WTC11 (cell line): ENCODE measurements at places on chromosomes 6 and 20. TPM values are rescaled to one million over a fixed set of nuclear protein-coding genes. Genes with fewer than 3 reads are reported as not detected.

ENPP1 gene
- 29.7 to 34.9 TPM (median 30.8 TPM) in 3 replicates for total RNA-seq

CST1 gene
- 4.5 to 6.2 TPM (median 5.8 TPM) in 3 replicates for total RNA-seq

AURKA gene
- total RNA-seq: 89.1 to 103 TPM (median 89.9 TPM) in 3 replicates

SLC35B2 gene
- 28.9 to 36.7 TPM (median 30.8 TPM) in 3 replicates for total RNA-seq

HSPA1L gene
- total RNA-seq: 1.2 to 2.1 TPM (median 1.9 TPM) in 3 replicates

SOBP gene
- 6.6 to 10.1 TPM (median 7.6 TPM) in 3 replicates for total RNA-seq

PHACTR3 gene
- total RNA-seq: 0.23 to 0.30 TPM (median 0.28 TPM) in 3 replicates

ARFGEF3 gene
- 20.0 to 20.5 TPM (median 20.1 TPM) in 3 replicates for total RNA-seq

TNFRSF6B gene
- total RNA-seq: not detected in 3 replicates

GPR6 gene
- 0.22 TPM in 1 of 3 replicates, not detected in the others for total RNA-seq

COL12A1 gene
- total RNA-seq: 1.1 to 1.4 TPM (median 1.2 TPM) in 3 replicates

POU5F1 gene
- total RNA-seq: 2,735 to 3,160 TPM (median 3,135 TPM) in 3 replicates

- DNase-seq: no peak
- no peak overlapping the region for H3K4me3 ChIP-seq
- H3K36me3 ChIP-seq: peaks cover 38% of the 10 kb centered on the region
- H3K27me3 ChIP-seq: no peaks in the 10 kb centered on the region
- H3K4me1 ChIP-seq: peaks cover 17% of the 10 kb centered on the region
Observed at GRCh38 chr6:166052837-166053236, 114.8 kb downstream of the TBXT start.

DNA sequence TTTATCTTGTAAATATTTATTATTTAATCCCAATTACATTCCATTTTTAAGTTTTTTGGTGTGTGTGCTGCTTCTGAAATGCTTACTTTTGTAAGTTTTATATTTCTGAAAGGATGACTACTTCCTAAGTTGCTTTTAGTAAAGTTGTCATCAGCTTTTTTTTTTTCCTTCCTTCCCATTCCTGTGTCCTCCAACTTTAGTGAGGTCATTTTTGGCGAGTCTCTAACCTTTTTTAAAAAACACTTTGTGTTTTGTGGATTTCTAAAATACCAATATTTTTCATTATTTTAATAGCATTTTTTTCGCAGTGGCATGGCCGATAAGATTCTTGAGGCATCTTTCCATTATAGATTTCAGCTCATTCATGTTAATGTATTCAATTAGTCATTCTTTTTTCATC, 30.9 kb downstream of the FIG4 start:
- peaks cover 7% of the 10 kb centered on the region for H3K4me1 ChIP-seq
- no peak overlapping the region for H3K27ac ChIP-seq
- no peak for DNase-seq
- H3K36me3 ChIP-seq: peaks cover 22% of the 10 kb centered on the region

GRCh38 chr6:149347067-149347466, 29.6 kb downstream of the TAB2 start:
- H3K27me3 ChIP-seq: no peaks in the 10 kb centered on the region
- H3K4me3 ChIP-seq: no peak overlapping the region
- DNase-seq: no peak
- no peak overlapping the region for H3K27ac ChIP-seq
- no peaks in the 10 kb centered on the region for H3K36me3 ChIP-seq

DNA sequence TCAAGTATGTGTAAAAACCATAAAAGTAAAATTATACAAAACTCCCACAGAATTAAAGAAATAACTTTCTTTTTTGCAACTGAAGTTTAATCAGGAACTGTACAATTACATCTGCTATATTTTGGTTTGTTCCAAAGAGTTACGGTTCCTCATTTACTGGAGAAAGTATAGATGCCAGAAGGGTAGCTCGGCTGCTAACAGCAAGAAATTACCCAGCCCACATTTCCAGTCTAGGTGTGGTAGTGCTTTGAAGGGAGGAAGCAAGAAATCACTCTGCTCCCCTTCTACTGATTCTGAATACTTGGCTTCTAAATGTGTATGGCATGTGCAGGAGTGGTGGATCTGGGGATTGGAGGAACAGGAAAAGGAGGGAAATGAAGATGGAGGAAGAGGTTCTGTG, 441.3 kb downstream of the CDC5L start:
- H3K4me1 ChIP-seq: peaks cover 61% of the 10 kb centered on the region
- no peak for DNase-seq
- no peaks in the 10 kb centered on the region for H3K27me3 ChIP-seq

DNA sequence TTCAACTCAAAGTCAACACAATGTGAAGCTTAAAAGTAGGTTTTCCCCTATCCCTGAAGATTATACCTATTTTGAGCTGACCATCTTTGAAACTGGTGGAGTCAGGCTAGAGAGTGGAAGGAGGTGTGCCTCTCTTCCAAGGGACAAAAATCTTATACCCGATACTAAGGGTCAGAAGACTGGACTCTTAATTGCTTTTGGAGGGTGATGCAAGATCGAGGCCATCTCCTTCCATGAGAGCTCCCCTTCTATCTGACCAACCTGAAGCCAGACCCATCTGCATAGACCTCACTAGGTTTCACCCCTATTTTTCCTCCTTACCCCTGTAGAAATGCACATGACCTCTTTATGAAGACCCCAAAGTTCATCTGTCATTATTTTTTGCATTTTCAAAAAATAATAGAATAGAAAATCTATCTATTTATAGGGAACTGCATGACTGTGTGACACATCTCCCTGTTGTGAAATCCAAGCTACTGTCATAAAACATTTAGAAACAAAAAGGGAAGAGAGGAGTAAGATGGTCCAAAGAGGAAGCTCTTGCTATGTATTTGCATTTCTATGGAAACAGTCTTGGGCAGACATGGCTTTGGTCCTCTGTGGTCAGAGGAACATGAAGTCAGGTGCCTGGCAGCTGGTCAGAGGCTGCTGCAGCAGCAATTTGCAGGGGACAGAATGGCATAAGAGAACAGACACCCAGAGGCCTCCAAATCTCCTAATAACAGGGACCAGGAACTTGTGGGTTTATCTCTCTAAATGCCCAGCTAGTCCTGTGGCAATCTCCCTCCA, 349.2 kb downstream of the MAFB start:
- H3K27ac ChIP-seq: no peak overlapping the region
- DNase-seq: no peak
- H3K4me3 ChIP-seq: no peak overlapping the region
- no peaks in the 10 kb centered on the region for H3K4me1 ChIP-seq
- H3K36me3 ChIP-seq: peaks cover 24% of the 10 kb centered on the region
- peaks cover 7% of the 10 kb centered on the region for H3K27me3 ChIP-seq

DNA sequence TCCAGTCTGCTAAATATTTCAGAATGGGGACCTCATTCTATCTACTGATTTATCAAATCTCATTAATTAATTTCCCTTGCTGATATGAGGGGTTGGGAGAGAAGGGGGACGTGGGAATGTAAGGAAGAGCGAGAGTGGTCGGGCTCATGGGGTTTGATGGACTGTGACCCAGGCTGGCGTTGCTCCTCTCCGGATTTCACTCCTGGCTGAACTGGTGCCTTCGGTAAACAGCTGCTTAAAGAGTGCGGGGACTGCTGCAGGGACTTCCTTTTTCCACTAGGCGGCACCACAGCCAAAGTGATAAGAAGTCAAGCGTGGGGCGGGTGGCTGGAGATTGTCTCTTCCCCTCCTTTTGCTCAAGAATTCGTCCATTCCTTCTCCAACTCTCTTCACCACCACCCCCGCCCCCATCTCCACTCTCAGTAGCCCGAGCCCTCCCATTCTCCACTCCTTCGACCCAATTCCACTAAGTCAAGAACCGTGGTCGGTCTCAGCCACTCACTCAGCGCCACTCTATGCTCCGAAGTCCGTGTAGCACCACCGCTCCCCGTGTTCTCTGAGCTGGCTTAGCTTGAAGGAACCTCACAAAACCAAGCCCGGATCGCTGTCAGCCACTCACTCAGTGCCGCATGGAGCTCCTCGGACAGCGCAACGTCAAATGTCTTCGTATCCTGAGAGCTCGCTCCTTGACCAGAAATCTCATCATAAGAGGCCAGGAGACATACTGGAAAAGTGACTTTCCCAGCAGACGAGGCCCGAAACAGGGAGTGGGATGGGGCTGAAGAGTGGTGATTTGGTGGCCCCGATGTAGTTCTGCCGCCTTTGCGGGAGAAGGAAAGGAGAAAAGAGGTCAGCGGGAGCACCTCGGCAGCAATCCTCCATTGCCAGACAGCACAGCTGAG, 9.7 kb downstream of the TRIM31 start:
- H3K27ac ChIP-seq: no peak overlapping the region
- peaks cover 83% of the 10 kb centered on the region for H3K27me3 ChIP-seq
- DNase-seq: peak; percentile 90
- H3K4me3 ChIP-seq: peak overlapping the region; percentile 80
- no peaks in the 10 kb centered on the region for H3K36me3 ChIP-seq

- H3K27ac ChIP-seq: no peak overlapping the region
- H3K4me3 ChIP-seq: no peak overlapping the region
- no peak for DNase-seq
Observed at GRCh38 chr20:38173237-38174156, 8.4 kb upstream of the TGM2 start.

DNA sequence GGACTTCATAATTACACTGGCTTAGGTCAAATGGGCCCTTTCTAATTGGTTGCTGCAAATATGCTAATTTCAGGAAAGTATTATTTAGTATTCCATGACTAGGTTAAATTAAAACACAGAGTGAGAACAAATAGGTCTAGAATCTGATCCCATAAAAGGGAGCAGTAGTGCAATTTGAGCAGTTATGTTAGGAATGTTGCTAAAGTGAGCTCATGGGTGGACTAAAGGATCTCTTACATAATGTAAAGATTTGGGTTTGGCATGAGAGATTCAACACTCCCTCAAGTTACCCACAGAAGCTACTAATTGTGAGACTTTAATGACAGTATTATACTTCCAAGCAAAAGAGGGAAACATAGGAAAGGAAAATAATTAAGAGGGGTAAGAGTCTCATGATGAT, 109.1 kb downstream of the C6orf58 start:
- H3K4me3 ChIP-seq: no peak overlapping the region
- H3K4me1 ChIP-seq: peaks cover 6% of the 10 kb centered on the region

- peaks cover 63% of the 10 kb centered on the region for H3K4me1 ChIP-seq
- H3K27me3 ChIP-seq: no peaks in the 10 kb centered on the region
- H3K27ac ChIP-seq: no peak overlapping the region
Observed at GRCh38 chr6:157536223-157536545, 155.2 kb downstream of the ZDHHC14 start.

GRCh38 chr6:44642349-44642748, 254.8 kb downstream of the CDC5L start:
- H3K4me3 ChIP-seq: no peak overlapping the region
- no peak overlapping the region for H3K27ac ChIP-seq
- no peak for DNase-seq
- H3K36me3 ChIP-seq: no peaks in the 10 kb centered on the region
- H3K4me1 ChIP-seq: no peaks in the 10 kb centered on the region

GRCh38 chr20:528923-529604, 14.5 kb downstream of the CSNK2A1 start:
- DNase-seq: no peak
- no peak overlapping the region for H3K27ac ChIP-seq
- peaks cover 23% of the 10 kb centered on the region for H3K36me3 ChIP-seq
- H3K4me3 ChIP-seq: no peak overlapping the region

- peaks cover 2% of the 10 kb centered on the region; the same call in 1 of the 2 replicates for H3K36me3 ChIP-seq
- H3K4me3 ChIP-seq: peak overlapping the region; percentile 56
- peak overlapping the region; percentile 99 for H3K27ac ChIP-seq
- H3K4me1 ChIP-seq: no peaks in the 10 kb centered on the region; the same call in 1 of the 2 replicates
- no peaks in the 10 kb centered on the region for H3K27me3 ChIP-seq
Observed at GRCh38 chr20:47354464-47354713, 2.1 kb downstream of the ZMYND8 start.
